ENCODE measurements at places on chromosomes 2 and 18.

GRCh38 chr2:189557373-189557772 is 23.2 kb downstream of the SLC40A1 start:
- DNase-seq = no peak

- DNase-seq = peak; percentile 83
Measured at GRCh38 chr2:172552547-172553291, 3.2 kb upstream of the PDK1 start.

GRCh38 chr18:63890950-63891304 is 3.4 kb downstream of the SERPINB2 start:
- peak; percentile 48 for DNase-seq

- no peak for DNase-seq
Measured at GRCh38 chr18:38007676-38008330, 442.2 kb upstream of the CELF4 start.

- no peak for DNase-seq
Measured at GRCh38 chr2:80530442-80531064, 226.0 kb upstream of the LRRTM1 start.

GRCh38 chr2:30265052-30266015 is 34.0 kb downstream of the LBH start:
- DNase-seq = peak; percentile 74

- DNase-seq = no peak
Measured at GRCh38 chr2:167381349-167381748, 493.1 kb downstream of the XIRP2 start.

All from LHCN-M2 (cell line).